ENCODE measurements at places on chromosomes 2 and 18.

DNA sequence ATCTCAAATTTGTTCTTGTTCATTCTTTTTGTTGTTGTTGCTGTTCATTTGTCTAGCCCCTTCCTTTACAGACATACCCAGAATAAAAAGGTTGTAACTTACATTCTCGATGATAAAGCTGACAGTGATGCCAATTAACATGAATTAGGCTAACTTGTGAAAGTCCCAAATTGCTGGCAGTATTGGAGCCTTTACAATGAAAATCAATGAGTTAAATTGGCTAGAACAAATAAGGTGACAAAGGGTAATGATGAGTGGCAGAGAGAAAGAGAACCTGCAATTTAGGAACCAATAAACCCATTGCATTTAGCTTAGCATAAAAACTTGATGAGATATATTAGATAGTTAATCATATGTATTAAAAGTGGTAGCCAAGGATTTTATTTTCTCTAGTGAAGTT is 521.0 kb downstream of the ADCYAP1 start:
- no peak for DNase-seq

DNA sequence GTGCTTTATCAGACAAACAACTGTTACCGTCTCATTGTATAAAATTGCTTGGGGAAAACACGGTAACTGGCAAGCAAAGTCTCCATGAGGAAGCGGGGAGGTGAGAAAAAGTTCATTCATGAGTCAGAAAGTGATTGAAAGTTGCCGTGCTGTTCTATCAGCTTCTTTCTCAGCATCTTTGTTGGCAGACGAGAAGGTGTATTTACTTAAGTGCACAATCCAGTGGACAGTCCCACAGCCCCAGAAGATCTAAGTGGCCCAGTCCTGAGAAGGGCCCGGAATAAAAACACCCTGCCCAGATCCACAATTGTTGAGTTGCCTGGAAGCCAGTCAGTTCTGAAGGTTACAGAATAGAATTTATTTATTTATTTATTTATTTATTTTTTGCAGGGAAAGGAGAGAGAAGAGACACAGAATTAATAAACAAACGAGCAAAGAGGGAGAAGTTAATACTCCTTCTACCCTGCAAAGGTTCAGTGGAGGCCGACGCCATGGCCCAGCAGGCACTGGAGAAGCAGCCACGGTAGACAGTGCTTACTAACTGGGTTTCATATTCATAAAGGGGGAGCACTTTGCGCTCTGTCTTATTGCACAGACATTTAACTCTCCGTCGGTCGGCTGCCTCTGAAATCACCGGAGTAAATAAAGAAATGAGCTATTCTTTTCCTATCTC is 676.0 kb upstream of the SALL3 start:
- DNase-seq: no peak

DNA sequence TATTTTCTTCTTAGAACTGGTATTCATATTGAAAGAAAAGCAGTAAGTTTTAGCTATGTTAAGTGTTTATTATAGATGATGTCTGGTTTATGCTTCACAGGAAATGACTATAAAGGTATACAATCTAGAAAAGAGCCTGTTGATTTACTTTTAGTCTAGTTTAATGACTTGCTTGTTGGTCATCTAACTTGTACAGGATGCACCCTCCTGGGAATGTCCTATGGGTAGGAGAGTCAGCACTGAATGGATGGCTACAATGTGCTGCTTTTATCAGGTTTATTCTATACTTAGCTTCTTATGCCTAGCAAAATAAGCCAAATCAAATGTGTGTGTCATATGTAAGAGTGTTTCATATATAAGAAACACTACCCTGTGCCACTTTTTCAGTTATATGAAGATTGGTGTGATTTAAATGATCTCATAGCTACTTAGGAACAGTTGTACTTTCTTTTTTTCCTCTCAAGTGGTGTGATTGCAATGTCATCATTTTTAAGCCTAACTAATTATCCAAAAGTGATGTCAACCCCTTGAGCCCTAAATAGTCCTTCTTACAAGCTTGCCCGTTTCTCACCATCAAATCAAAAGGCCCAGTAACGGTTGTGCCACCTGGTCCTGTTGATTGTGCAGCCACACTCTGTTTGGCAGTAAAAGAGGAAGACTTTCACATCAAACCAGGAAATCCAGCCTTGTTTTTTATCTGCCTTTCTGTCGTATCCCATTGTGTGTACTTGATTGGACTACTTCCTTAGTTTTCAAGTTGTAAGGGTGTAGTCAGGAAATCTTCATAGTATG is 176.0 kb downstream of the DIS3L2 start:
- no peak for DNase-seq

DNA sequence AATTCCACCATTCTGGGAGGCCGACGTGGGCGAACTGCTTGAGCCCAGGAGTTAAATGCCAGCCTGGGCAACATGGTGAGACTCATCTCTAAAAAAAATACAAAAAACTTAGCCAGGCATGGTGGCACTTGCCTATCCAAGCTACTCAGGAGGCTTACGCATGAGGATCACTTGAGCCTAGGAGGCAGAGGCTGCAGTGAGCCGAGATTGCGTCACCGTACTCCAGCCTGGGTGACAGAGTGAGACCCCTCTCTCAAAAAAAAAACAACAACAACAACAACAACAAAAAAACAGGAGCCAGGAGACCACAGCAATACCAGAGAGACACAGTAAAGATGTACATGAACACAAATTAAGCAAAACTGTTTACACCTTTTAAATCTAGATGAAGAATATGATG is 52.9 kb downstream of the TLK1 start:
- DNase-seq: no peak

DNA sequence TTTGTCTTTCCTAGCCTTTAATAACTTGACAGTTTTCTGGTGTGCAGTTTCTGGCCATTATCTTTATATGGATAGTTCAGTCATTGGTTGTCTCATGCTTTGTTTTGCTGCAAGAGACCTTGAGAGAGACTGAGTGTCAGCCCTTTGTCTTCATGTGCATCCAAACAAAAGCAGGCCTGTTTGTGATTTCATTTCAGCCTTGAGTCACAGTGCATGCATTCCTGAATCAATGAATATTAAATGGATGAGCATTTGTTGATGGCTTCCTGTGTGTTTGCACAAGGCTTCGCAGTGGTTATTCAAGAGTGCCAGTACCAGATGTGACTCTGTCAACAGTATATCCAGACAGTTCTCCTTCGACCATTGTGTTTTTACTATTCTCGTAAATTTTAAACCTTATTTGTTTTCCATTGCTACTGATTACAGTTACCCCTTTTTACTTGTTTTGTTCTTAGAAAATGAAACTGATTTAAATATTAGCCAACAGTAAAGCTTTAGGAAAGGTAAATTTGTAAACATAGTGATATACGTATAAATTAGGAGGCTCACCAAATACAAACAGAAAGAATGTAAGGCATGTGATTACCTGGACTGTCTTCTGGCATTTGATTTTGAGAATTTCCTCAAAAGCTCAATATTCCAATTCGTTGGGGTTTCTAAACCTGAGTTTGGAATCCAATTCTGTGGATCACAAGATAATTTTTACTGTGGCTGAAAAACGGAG is 319.8 kb downstream of the CTNNA2 start:
- DNase-seq: no peak

DNA sequence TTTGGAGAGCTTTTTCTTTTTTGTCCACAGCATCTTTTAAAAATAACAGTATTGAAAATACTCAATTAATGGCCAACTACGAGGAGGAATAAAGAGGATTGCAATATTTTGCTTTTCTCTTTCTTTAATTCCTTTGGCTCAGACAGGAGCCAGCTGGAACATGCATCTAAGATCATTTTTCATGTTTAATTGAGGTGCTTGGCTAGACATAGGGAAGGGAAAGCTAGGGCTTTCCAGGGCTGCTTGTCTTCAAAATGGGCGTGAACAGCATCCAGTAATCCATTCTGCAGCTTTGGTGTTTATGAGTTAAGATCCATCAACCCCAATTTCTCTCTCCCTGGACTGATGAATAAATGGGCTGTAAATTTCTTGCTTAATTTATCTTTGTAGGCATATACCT is 323.0 kb downstream of the PTPRM start:
- DNase-seq: no peak

- DNase-seq: no peak
Observed at GRCh38 chr2:127358044-127358443, 29.7 kb downstream of the MAP3K2 start.

DNA sequence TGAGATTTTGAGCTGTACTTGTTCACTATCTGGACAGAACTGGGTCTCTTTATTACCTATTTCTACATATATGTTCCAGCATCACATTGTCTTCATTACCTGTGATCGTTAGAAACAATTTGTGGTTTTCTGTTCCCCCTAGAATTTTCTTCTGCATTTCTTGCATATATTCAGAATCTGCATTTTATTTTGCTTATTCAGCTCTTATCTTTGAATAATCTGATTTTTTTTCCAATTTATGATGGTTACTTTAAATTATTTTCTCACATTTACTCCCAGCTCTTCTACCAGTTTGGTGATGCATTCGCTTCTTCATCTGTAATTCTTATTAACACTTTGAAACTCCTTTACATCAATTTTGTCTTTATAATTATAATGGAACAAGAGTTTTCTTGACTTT is 55.1 kb downstream of the LYPD6B start:
- DNase-seq: no peak

GRCh38 chr2:182319556-182320505 is 107.0 kb downstream of the PDE1A start:
- no peak for DNase-seq

DNA sequence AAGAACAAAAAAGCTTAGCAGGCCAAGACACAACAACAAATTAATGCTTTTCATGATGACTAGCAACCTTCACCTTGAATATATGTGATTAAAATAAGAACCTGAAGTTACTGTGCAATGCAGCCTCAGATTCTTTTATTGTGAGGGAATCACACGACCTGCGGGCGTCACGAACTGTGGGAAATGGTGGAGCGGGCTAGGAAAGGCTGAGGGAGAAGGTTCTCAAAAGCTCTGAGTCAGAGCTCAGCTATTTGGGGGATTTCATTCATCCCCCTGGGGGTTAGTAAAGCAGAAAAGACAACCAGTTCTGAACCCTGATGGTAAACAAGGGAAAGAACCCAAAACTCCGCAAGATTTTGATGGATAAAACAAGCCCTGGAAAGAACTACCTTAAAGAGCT is 89.3 kb upstream of the NCKAP5 start:
- no peak for DNase-seq

- no peak for DNase-seq
Observed at GRCh38 chr2:61340242-61340641, 130.6 kb downstream of the USP34 start.

DNA sequence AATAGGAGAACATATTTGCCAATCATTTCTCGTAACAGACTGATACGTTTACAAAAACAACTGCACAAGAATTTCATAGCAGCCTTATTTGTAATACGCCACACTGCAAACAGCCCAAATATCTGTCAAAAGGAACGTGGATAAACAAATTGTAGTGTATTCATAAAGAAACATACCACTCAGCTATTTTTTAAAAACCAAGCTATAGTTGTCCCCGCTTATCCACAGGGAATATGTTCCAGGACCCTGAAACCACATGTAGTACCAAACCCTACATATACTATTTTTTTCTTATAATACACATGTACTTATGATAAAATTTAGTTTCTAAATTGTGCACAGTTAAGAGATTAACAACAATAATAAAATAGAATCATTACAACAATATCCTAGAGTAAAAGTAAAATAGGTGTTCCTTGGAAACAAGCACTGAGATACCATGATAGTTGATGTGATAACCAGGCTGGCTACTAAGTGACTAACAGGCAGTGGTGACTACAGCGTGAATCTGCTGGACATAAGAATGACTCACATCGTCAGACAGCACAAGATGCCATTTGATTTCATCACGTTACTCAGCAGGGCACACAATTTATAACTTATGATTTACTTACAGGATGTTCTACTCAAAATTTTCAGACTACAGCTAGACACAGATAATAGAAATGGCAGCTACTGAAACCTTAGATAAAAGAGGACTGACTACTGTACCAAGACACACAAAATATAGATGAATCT is 367.4 kb downstream of the NCKAP5 start:
- DNase-seq: no peak

Measured in GM12878 (cell line).